ENCODE measurements at places on chromosomes 6 and 20. TPM values are rescaled to one million over a fixed set of nuclear protein-coding genes. Genes with fewer than 3 reads are reported as not detected.

DNA sequence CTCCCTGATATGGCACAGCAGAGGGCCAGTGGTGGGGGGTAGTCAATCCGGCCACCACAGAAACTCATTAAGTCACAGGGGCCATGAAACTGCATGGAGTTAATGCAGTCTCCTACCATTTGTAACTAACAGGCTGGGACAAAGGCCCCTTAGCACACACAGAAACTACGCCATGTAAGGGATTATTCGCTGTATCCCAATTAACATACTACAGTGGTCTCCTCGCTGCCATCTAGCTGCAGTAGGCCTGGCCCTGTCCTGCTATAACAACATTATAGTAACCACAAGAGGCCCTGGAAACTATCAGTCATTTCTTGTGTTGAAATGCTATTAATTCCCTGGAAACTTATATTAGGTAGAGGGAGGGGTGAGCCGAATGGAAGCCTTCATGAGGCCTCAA, 72.3 kb upstream of the CCN2 start:
- DNase-seq, result no peak

ANKRD66 gene
- not detected for total RNA-seq

DNA sequence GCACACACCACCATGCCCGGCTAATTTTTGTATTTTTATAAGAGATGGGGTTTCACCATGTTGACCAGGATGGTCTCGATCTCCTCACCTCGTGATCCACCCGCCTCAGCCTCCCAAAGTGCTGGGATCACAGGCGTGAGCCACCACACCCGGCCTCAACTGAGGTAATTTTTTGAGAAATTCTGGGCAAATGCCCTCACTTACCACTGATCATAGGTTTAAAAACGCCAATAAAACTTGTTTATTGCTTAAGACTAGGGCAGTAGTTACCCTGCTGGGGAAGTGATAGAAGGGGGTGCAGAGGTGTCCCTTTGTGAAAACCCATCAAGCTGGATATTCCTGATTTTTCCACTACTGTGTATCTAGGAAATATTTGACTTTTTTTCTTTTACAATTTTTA, 196.3 kb downstream of the BCAS1 start:
- no peak for DNase-seq

DNA sequence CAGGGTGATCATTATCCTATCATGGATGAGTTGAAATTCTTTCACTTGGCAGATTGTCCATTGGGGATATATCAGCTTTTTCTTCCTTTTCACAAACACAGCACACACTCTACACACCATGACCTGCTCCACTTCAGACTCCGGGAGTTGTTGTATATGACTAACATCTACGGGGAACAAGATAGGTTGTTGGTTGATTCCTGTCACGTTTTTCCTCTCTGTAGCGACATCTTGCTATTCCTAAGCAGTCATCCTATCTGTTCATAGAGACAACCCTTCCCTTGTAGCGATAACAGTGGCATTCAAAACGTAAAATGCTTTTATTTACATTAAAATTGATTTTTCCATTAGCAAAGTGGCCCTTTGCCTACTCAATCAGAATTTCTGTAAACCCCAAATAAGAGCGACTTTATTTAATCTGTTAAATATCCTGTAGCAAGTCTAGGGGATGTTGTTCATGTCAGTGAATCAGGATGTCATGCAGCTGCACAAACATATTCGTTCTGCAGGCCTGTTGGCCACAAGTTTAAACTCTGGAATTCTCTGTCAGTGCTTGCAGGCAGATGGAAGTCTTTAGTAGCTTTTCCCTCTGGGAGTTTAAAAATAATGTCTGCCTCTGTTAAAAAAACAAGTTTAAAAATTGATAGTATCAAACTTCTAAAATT, 23.1 kb downstream of the PHACTR2 start:
- DNase-seq, result no peak

DNA sequence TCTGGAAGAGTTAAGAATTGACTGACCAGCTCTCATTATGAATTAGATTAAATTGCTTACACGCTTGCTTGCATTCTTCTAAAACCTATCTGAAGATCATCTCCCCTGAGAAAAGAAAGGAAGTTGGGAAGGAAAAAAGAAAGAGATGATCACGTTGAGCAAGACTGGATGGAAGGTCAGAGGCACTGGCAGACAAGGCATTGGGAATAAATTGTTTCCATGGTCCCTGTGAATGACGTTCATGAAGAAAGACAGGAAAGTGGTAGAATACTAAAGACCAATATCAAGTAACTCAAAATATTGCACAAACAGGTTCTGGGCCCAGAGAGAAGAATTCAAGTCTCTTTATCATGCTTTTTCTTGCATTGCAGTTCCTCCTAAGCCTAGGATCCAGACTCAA, 1045.4 kb upstream of the MAP3K7 start:
- DNase-seq, result no peak

DNA sequence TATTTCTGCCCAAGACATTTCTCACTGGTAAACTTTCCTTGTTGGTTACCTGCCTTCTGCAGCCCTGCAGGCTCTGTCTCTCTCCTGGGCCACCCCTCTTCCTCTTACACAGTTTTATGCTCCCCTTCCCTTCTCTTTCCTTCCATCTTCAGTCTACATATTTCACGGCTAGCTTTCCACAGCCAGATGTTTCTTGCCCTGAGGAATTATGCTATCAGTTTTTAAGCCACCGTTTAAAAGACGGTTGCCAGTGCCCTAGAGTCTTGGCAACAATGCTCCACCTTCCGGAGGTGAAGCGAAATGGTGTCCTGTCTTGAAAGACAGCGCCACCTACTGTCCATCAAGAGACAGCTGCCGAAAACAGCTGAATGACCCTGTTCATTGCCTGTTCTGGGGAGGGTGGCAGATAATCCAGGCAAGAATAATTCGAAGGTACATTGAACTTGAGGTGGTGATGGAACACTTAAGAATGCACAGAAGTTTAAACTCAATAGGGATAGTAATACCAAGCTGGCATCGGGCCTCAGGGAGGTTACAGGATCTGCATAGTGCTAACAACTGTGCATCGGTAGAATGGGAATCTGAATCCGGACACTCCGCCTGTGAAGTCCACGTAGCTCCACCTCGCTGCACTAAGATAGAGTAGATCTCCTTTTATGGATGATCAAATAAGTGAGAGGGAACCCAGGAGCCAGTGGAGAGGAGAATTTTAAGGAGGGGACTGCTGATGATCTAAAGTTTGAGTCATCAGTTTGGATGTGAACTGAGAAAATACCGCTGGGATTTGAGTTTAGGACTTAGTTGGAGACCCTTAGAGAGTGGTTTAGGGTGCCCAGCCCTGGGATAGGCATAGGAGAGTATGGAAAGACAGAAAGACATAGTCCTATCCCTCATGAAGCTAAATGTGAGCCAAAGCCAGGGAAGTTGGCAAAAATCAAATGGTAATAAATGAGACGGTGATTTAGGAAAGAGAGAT, 4.8 kb upstream of the TRIM40 start:
- DNase-seq, result peak; percentile 93

GSTA2 gene
- total RNA-seq, result not detected

TRIM31 gene
- total RNA-seq, result 11.0 TPM

GRCh38 chr6:81795890-81796289, 43.4 kb upstream of the TENT5A start:
- DNase-seq, result no peak

DNA sequence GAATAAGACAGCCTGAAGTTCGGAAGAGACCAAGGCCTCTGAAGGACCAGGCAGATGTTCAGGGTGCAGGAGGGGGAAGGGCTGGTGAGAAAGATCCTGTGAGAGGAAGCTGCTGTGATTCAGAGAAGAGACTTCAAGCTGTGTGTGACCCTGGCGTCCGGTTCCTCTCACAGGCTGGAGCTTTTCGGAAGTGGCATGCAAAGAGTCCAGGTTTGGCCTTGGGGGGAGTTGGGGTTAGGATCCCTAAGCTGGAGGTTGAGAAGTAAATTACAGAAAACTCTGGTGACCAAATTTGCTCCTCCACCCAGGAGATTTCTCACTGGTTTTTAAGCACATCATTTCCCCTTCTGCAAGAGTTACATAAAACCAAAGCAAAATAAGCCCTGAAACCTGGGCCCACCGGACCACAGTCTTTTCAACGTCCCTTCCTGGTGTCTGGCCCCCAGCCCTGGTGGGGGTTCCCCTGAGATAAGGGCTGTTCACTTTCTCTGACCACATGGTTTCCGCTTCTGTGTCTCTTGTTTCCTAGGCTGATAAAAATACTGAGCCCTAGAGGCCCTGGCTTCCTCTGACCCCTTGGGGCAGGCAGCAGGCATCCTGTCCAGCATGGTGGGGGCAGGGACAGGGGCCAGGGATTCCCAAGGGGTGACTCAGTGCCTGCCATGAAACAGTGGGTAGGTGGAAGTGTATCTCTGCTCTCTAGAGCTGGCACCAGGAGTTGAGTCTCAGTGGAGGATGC, 12.0 kb upstream of the LTA start:
- no peak for DNase-seq

DNA sequence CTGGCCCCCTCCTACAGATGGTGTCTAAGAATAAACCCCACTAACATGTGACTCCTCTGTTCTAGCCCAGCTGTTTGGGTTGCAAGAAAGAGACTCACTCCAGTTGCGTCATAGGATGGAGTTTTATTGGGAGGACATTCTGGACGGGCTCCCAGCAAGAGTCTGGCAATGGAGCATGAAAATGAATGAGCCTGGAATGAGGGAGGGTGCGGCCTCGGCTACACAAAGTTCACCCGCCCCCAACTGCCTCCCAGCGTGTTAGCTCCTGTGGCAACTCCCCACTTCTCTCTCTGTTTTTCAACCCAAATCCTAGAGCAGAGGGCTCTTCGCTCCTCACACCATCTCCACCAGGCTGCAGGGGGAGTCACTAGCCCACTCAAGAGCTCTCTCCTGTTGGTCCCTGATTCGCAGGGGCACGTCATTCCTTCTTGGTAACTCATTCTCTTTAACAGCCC, 5.1 kb upstream of the ADAM33 start:
- DNase-seq, result peak; percentile 52

DNA sequence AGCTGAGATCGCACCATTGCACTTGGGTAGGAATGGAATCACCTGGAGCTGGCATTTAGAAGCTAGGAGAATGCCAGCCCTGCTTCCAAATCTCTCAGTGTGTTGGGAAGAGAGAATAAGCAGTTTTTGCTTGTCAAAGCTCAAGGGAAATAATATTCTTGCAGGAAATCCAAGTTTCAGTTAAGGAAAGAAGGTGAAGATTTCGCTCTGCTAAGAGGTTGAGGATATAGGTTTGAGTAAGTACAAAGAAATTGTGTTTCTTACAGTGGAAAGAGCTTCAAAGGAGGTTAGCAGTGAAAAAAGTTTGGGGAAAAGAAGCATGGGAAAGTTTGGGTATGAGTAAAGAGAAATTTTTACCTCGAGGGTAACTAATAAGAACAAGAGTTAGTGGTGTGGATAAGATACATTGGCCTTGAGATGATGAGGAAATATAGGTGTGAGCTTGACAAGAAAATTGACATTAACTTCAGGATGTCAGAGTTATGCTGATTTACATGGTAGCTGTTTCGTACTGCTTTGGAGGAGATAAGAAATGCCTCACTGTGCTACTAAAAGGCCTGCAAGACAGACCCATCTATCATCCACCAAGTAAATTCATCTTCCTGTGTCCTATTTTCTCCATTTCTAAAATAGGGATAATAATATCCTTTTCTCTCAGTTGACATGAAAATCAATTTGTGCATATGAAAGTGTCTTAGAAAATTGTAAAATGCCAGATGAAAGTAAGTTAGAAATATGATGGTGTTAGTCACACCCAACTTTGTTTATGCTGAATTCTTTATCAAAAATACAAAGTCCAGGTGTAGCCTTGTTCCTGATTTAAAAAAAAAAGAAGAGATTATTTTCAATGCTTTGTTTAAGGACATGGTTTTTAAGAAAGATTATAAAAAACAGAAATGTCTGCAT, 12.8 kb upstream of the HINT3 start:
- no peak for DNase-seq

CAGE1 gene
- not detected for total RNA-seq

DNA sequence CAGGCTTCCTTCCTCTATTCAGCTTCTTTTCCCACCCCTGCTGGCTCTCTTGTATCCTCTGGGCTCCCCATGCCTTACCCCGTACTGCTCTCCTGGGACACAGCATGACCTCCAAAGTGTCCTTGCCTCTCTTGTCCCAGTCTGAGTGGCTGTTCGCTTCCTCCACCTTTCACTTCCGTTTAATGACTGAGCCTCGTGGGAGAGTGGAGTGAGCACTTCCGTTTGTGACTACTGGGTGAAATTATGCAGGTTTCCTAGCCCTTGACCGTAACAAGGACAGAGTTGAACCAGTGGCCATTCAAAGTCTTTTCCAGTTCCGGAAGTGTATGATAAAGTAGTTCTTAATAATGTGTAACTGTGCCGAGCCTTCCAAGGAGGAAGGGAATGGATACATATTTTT, 109.2 kb downstream of the ARID1B start:
- DNase-seq, result peak; percentile 52

DNA sequence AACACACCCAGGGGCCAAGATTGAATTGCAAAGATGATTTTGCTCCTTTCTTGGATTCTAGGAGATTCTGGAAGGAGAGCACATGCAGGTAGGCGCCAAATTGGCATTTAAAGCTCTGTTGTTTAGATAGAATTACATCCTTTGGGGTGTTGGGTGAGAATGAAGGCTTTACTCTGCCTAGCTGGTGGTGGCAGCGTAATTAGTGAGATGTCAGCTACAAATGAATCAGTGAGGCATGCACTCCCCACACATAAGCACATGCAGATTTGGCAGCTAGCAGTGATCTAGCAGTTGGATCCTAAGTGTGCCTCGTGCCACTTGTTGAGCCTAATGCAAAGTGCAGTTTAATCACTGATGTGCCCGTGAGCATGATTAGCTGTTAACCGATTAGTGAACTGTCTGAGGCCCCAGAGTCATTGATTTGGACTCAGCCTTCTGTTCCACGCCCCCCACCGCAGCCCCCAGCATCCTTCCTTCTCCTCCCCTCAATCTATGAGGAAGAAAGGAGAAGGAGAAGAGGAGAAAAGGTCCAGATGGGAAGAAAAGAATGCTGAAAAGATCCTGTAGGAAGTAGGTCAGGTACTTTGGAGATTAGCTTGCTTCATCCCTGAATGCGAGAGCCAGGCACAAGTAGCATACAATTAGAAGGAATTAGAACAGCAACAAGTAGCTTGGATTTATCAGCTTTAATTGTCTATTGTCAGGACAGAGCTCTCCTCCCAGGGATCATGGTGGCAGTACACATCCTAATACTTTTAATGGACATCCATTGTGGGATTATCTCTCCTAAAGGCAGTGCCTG, 6.0 kb upstream of the PRDM1 start:
- peak; percentile 22 for DNase-seq

PSMB9 gene
- 18.7 TPM for total RNA-seq

GRCh38 chr6:165308926-165309731, at the start of gene C6orf118:
Gene C6orf118 (minus strand): TSS chr6:165309605. CDS start chr6:165309586, 19 bp downstream.
- no peak for DNase-seq

GRCh38 chr20:18856873-18857272, 43.3 kb downstream of the SCP2D1 start:
- DNase-seq, result no peak

- DNase-seq, result no peak
Observed at GRCh38 chr20:50333812-50334211, 143.2 kb downstream of the CEBPB start.

IL20RA gene
- 11.7 TPM for total RNA-seq

GRCh38 chr6:114049367-114049966, 78.5 kb upstream of the HDAC2 start:
- no peak for DNase-seq

MICB gene
- total RNA-seq, result 1.7 TPM

GRCh38 chr20:35726842-35727711, 15.0 kb downstream of the RBM39 start:
- DNase-seq, result no peak
